Mucosa of descending colon (tissue), 3 donors: ENCODE measurements at places on chromosomes 2 and 18. TPM values are rescaled to one million over a fixed set of nuclear protein-coding genes. Genes with fewer than 3 reads are reported as not detected.

Gene PXDN
- total RNA-seq = 52.4 TPM

DNA sequence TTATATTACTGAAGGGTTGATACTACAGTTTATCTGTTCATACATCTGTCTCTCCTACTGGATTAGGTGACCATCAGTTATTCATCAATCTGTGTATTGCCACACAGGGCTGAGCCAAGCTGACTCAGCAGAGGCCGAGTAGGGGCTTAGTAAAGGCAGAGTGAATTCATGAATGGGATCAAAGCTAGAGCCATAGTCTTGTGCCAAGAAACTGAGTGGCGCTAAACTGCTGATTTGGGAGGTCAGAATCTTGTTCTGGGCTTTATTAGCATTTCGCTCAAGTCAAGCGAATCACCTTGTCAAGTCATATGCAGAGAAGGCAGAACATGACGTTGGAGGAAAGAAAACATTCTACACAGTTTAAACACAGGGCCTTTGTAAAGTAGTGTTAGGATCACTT, 34.1 kb downstream of the SOCS6 start:
- DNase-seq = no peak

GRCh38 chr2:40510304-40510703, 58.4 kb upstream of the SLC8A1 start:
- no peak for DNase-seq

Gene CAPN14
- total RNA-seq = not detected

- DNase-seq = no peak
These were observed 32.4 kb upstream of the YWHAQ start for GRCh38 chr2:9663008-9663879.

- no peak for DNase-seq
These were observed 44.0 kb downstream of the KLF7 start for GRCh38 chr2:207121784-207122183.

Gene PECR
- 31.8 TPM for total RNA-seq

Gene DSG2
- total RNA-seq = 341 TPM

DNA sequence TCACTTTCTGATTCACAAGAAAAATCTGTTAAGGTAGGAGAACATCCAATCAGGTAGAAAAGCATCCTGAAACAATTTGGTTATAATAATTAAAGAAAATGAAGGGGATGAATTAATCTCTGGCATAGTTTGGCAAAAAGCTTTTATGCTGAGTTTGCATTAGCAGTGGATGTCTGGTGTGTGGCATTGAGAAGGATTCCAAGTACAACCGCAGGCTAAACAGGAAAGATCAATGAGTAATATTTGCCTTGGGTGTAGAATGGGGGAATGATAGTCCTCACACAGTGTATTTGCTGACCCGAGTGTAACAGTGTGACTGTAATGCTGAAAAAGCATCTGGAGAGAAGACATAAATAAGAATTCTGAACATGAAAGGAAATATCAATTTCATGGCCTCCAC, 68.3 kb upstream of the SESTD1 start:
- no peak for DNase-seq

Gene MARCHF4
- 0.29 TPM for total RNA-seq

Gene FTCDNL1
- 2.3 TPM for total RNA-seq

Gene IL1R2
- 39.8 TPM for total RNA-seq

- no peak for DNase-seq
These were observed 99.7 kb upstream of the MGAT4A start for GRCh38 chr2:98830571-98831145.

Gene DUSP19
- total RNA-seq = 1.5 TPM

DNA sequence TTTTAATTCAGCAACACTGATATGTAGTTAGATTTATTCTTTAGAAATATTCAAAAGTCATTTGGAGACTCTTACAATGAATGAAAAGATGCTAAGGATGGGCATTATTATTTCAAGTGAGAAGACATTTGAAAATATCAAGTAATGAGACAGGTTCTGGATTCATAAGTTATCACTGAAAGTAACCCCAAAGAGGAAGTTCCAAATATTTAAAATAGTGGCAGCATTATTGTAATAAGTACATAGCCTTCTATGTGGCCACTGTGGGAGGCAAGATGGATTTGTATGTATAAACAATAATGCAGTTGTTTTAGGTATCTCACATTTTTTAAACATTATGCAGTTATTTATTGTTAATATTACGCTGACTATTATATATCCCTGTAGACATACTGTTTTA, 29.7 kb downstream of the ZC3H6 start:
- no peak for DNase-seq

Gene KATNAL2
- total RNA-seq = 5.7 TPM

DNA sequence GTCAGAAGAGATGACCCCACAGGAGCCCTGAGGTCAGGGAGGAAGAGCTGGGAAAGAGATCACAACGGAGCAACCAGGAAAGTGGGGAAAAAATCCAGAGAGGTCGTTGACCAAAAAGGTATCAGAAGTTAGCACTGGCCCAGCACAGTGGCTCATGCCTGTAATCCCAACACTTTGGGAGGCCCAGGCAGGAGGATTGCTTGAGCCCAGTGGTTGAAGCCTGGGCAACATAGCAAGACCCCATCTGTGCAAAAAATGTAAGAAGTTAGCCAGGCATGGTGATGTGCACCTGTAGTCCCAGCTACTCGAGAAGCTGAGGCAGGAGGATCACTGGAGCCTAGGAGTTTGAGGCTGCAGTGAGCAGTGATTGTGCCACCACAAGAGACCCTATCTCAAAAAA, 121.5 kb downstream of the GBX2 start:
- no peak for DNase-seq

Gene SIX3
- total RNA-seq = not detected

Gene EGR4
- not detected for total RNA-seq

Gene C2orf74
- total RNA-seq = not detected

Gene IL37
- not detected for total RNA-seq
